ENCODE measurements at places on chromosomes 7 and 10.

GRCh38 chr7:27605283-27605682 is 57.4 kb downstream of the HIBADH start:
- no peak for DNase-seq

DNA sequence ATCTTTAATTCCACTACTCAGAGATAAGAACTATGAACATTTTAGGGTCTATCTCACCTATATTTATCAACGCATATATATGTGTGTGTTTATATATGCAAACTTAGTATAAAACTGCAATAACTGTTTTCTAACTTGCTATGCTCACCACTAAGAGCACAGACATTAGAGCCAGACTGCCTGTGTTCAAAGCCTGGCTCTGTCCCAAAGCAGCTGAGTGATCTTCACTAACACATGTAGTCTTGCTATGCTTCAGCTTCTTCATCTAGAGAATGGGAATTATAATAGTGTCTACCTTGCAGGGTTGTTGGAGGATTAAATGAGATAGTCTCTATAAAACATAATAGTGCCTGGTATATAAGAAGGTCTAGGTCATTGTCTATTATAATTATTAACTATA is 165.5 kb downstream of the MAGI2 start:
- no peak for DNase-seq

DNA sequence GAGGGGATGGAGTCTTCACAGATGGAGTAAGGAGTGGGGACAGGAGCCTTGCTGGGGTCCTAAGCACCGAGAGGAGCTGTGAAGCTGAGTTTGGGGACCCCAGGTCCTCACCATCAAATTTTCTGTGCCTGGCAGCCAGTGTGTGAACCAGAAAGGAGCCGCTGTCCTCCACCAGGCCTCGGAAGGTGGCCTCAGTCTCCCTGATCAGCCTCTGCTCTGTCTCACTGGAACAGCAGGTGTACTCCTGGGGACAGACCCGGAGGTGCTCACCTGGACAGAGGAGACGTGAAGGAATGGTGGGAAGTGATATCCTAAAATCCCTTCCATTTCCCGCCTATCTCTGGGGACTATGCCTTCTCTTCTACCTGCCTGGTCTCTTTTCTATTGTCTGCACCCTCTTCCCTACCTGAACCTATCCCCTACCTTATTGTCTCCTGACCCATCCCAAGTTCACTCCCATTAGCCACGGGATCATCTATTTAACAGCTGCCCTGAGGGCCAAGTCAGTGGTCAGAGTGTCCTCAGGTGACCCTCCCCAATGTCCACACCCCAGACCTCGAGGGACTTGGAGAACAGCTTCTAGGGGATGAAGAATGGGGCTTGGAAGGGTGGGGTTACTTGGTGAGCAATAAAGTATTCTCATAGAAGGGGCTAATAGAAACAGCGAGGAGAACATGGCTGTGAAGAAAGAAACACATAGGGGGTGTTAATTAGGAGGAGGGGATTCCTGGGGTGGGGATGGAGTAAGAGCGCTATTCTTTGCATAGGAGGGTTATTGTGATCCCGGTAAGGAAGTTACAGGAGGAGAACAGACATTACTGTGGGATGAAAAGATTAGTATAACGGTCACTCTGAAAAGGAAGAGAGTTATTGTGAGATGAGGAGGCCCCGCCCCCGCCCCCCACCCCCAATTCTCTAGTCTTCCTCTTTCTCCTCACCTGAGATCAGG is 811 bp downstream of the GPC2 start:
- DNase-seq, result no peak

GRCh38 chr7:51187941-51188340 is 128.7 kb downstream of the COBL start:
- DNase-seq, result no peak

- DNase-seq, result no peak
Observed at GRCh38 chr7:138295049-138295637, 164.9 kb upstream of the TRIM24 start.

GRCh38 chr7:29924684-29925083 is 64.9 kb downstream of the SCRN1 start:
- DNase-seq, result no peak

GRCh38 chr7:34016876-34017275 is 111.5 kb downstream of the BMPER start:
- no peak for DNase-seq

DNA sequence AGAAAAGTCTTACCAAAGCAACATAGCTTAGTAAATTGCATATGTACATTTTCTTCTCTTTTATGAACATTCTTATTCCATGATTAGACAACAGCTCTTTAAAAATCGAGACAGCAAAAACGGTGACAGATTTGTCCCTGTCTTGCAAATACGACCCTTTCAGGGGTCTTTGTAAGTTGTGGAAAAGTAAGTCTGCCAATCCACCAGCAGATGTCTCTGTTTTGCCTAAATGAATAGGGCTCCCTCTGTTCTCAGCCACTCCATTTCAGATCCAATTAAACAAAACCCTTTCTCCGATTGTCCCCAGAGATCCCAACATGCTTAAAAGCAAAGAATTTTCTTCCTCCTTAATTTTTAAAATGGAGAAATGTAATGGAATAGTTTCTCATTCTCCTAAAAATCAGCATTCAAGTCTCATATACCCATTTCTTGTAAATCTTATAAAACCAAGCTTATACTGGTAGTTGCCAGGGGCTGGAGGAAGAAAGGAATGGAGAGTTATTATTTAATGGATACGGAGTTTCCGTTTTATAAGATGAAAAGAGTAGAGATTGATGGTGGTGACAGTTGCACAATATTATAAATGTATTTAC is 61.0 kb upstream of the NFE2L3 start:
- no peak for DNase-seq

- no peak for DNase-seq
Observed at GRCh38 chr10:34280599-34281374, 534.3 kb downstream of the PARD3 start.

GRCh38 chr10:57706576-57707299 is 561.0 kb downstream of the IPMK start:
- no peak for DNase-seq

GRCh38 chr7:158613481-158613880 is 25.9 kb upstream of the PTPRN2 start:
- no peak for DNase-seq

DNA sequence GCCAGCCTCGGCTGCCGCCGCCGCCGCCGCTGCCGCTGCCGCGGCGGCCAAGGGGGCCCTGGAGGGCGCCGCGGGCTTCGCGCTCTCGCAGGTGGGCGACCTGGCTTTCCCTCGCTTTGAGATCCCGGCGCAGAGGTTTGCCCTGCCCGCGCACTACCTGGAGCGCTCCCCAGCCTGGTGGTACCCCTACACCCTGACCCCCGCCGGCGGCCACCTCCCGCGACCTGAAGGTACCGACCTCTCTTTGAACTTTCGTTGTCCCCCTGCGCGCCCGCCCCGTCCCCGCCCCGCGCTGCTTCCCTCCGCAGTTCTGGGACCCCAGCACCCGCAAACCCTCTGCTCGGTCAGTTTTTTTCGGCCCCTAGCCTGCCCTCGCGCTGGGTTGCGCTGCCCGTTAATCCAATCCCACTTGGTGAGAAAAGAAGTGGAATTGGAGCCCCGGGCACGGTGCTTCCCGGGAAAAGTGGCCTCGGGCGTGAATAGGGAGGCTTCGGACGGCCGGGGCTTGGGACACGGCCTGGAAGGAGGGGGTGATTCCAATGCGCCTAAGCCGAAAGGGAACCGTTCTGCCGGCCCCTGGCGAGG is 543 bp downstream of the HMX3 start:
- DNase-seq, result no peak

- DNase-seq, result no peak
Observed at GRCh38 chr10:48282829-48283228, 8.3 kb upstream of the FRMPD2 start.

GRCh38 chr7:134851141-134851540 is 71.7 kb downstream of the CALD1 start:
- no peak for DNase-seq

DNA sequence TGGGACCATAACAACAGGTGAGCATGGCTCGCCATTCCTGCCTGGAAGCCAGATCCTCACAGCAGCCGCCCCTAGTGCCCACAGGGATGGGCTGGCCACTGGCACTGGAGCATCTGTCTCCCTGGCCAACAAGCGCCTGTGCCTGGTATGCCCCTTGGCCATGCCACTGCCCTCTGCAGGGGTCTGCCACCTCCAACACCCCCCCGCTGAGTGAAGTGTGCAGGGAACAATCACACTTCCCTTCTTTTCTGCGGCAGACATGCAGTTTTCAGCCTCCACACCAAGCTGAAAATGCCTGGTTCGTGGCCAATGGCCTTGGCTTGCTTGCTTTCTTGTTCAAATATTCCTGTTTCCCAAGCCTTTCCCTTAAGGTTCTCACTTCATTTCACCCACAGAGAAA is 50.7 kb downstream of the HSPA12A start:
- DNase-seq, result no peak

DNA sequence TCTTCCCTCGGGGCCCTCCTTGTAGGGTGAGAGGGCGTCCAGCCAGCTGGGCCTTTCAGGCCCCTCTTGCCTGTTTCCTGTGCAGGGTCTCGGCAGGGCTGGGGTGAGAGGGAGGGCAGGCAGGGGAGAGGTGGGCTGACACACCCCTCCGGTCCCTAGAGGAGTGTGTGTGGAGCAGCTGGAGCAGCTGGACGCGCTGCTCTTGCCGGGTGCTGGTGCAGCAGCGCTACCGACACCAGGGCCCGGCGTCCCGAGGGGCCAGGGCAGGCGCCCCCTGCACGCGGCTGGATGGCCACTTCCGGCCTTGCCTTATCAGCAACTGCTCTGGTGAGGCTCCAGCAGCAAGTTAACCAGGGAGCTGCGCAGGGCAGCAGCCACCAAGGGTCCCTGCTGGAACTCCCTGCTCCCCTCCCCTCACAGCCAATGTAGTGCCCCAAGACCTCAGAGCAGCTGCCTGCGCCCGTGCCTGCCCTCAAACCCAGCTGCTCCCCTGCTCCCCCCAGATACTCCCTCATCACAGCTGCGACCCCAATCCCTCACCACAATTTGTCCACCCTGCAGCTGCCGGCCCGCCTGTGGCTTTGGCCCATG is 15.7 kb upstream of the ZNF862 start:
- DNase-seq, result no peak

DNA sequence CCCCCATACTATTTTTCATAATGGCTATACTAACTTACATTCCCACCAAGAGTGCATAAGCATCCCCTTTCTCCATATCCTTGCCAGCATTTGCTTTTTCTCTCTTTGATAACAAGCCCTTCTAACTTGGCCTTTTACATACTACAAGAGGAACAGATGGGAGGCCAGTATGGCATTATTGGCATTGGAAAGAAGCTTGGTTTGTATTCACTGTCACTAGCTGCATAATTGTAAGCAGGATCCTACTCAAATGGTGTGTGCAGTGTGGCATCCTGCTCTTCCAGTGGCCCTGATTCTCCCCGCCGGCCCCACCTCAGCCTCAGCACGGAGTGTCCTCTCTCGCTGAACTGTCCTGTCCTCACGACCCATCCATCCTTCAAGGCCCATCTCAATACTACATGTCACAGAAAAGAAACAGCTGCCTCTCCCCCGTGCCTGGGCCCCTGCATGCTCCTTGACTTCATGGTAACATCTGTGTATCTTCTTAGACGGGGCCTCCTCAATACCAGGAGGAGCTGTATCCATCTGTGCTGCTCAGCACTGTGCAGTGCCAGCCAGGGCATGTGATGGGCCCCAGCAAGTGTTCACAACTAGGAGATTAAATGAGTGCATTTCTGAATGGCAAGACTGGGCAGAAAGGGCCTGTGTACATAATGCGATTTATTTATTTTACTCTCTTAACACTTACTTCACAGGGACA is 205.2 kb downstream of the COBL start:
- DNase-seq, result no peak

DNA sequence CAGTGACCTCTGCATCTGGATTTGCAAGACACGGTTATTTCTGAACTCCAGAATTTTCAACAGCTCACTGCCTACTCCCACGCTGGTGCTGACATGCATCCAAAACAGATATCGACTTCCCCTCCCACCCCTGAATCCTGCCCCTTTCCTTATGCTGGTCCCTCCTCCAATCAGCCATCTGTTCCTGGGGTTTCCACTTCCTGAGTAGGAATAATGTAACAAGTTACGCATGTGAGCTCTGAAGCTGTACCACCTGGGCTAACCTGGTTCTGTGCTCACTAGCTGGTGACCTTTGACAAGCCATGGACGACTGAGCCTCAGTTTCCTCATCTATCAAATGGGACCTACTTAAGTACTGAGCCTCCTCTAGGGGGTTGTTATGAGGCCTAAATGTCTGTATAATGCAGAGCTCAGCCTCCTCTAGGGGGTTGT is 1.7 kb upstream of the NCAPG2 start:
- no peak for DNase-seq

DNA sequence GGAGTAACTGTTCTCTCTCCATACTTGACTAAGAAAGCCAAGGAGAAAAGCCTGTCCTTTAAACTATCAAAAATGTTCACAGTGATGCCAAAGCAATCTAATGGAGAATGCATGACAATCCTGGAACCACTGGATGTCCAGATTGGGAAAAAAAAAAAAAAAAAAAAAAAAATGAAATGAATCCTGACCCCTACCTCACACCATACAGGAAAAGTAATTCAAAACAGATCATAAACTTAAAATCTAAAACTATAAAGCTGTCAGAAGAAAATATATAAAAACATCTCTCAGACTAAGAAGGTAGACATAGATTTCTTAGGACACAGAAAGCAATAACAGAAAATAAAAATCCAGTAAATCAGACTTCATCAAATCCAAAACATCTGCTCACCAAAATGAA is 18.4 kb downstream of the FBXW4 start:
- no peak for DNase-seq

DNA sequence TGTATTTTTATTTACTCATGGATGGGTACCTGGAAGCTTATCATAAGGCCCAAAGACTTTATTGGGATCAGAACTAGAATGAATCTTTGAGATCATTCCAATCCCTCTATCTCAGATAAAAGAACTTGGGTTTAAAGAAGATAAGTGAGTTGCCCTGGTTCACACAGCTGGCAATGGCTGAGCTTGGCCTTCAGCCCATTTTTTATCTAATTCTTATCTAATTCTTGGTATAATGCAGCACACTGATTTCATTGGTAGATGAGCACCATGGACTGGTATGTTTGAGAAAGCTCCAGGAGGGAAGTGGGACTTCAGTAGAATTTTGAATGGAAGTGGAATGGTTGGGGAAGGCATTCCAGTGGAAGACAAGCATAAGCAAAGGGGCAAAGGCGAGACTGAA is 558.9 kb downstream of the REEP3 start:
- DNase-seq, result no peak

DNA sequence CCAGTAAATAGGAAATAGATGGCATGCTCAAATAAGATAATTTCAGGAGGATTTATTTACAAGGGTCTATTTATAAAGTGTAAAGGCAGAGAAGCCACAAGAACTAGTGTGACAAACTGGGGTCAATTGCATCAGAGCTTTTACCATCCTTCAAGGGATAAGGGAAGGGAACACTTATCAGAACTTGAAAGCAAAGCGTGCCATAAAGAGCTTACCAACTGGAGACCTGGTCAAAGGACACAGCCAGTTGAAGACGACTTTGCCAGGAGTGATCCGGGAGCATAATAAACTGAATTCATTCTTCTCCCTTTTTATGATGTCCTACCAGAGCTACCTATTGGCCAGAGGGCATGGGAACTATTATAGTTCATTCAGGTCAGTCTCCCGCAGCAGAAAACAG is 3.2 kb upstream of the PPP1R3A start:
- DNase-seq, result no peak

All from stimulated activated CD8-positive, alpha-beta memory T cell treated with anti-CD3 and anti-CD28 coated beads, Interleukin-2, amount 100 ng/mL, for 48 hours (primary cell).